ENCODE measurements at places on chromosomes 1 and 21. TPM values are rescaled to one million over a fixed set of nuclear protein-coding genes. Genes with fewer than 3 reads are reported as not detected.

GRCh38 chr1:214141486-214141885 lies 139.5 kb upstream of the SMYD2 start:
- DNase-seq = no peak

DNA sequence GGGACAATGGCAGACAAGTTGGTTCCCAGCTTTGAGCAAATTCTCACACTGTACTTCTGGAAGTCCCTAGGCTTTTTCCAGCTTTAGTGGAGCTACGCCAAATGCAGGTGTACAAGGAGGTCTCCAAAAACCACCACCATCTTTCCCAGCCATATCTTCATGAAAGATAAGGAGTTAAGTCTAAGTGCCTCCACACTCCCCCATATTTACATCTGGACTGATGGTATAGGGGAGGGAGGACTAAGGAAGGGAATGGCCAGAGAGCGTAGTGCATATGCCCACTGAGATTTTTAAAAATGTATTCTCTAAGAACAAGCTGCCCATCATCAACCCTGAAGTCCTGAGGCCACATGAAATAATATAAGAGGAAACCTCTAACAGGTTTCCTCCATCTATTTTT lies 161.3 kb downstream of the TGFBR3 start:
- DNase-seq = no peak

Gene PIK3R3
- total RNA-seq = 0.45 TPM

- no peak for DNase-seq
Observed at GRCh38 chr1:47545912-47546483, 108.2 kb downstream of the FOXD2 start.

Gene CELA3B
- total RNA-seq = not detected

Gene SH2D1B
- total RNA-seq = not detected

Gene PDC
- not detected for total RNA-seq

Gene LMX1A
- total RNA-seq = not detected

Gene SPATA21
- not detected for total RNA-seq

DNA sequence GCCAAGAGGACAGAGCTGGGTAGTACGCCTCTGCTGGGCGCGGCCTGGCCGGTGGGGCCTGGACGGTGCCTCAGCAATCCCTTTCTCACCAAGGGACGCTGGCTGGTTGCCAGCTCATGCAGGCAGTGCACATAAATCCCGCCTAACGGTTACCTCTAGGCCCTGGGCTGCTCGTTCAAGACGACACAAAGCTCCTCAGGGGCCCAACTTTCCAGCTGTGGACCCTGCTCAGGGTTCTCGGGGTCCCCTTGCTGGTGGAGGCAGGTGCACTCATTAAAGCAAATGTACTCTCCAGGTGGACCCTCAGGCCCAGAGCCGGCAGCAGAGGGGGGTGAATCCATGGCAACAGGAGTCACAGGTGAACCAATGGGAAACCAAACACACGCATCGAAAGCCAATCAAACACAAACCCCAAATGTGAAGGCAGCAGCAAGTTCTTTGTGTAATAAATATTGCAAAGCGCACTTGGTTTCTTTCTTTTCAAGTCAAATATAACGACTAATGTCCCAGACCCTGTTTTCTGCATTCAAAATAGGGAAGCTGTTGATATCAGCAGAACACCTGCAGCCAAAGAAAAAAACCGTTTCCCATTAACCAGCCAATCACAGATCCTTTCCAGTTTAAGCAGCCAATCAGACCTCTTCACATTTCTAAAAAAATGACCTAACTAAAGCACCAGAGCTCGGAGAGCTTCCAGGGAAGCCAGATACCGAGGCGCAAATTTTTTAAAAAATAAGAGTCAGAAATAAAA lies 26.1 kb upstream of the CLSTN1 start:
- no peak for DNase-seq

GRCh38 chr1:31373897-31374486 lies 1.1 kb upstream of the FABP3 start:
- DNase-seq = no peak

Gene MIXL1
- total RNA-seq = not detected
